NCI-H446 treated with DMSO at 0.1 percent for 48 hours (cell line): ENCODE measurements at places on chromosomes 1 and 21.

DNA sequence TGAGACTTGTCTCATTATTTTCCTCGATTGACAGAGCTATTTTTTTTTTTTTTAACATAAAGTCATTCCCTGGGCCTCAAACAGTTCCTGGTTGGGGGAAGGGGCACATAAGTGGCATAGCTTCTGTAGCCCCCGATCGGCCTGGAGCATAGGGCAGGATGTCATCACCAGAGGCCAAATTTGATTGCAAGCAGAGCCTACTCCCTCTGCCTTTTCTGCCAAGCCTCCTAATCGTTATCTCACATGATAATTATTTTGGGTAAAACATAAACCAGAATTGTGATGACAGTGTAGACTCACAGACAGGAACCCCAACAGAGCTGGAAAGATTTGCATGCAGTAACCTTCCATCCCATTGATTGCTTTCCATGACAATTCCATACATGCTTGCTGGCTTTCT lies 404.8 kb downstream of the PCP4 start:
- no peak for DNase-seq

GRCh38 chr1:225880222-225880588 lies 2.0 kb downstream of the TMEM63A start:
- no peak for DNase-seq

GRCh38 chr1:150257624-150258585 lies at the start of gene CA14:
Gene CA14, plus strand, starts transcription at chr1:150257774. Its CDS starts 355 bp downstream, at chr1:150258129.
- no peak for DNase-seq

DNA sequence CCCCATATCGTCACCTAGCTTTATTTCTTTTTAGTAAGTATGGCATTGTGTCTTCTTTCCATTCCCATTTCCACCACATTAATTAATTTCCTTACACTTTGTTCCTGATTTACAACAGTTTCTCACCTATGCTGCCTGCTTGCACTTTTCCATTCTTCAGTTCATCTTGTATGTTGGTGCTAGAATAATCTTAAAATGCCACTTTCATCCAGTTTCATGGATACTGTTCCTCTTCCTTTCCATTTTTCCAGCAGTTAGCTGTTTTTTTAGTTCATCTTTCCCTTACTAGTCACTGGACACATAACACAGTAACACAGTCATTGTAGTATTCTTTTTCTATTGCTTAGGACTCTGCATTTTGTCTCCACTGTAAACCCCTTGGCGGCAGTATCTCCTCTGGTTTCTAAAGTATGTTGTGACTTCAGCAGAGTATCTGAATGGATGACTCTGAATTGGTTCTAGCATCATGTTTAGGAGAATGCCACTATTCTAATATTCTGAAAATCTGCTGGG lies 2.1 kb downstream of the CDC7 start:
- peak; percentile 62 for DNase-seq

GRCh38 chr1:96076589-96076988 lies 645.0 kb upstream of the PTBP2 start:
- no peak for DNase-seq

DNA sequence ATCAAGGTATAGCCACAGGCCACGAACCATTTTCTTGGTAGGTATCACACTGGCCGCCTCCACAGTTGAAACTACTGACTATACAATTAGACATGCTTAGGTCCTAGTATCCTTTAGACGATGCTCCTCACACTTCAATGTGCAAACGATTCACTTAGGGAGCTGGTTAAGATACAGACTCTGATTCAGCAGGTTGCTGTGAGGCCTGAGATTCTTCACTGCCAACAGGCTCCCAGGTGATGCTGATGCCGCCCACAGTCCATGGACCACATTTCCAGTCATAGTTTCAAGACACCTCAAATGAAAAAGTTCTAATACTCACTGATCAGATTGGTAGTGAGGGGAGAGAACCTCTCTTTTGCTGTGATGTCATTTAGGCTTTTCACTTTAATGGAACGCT lies 6.8 kb downstream of the ATP5PO start:
- DNase-seq: no peak
